LoVo (cell line): ENCODE measurements at places on chromosomes 13 and 19.

- no peak for DNase-seq
Measured at GRCh38 chr19:31511696-31512095, 162.5 kb upstream of the TSHZ3 start.

DNA sequence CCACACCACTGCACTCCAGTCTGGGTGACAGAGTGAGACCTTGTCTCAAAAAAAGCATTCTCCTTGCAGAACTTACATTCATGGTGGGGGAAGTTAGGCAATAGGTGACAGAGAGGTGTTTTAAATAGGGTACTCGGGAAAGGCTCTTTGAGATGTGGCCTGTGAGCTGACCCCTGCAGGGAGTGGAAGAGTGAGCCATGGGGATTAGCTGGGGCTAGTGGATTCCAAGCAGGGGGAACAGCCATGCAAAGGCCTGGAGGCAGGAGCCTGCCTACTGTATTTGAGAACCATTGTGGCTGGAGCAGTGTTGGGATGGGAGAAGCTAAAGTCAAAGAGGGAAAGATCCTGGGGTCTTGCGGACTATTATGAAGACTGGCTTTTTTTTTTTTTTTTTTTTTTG lies 3.9 kb upstream of the DMKN start:
- DNase-seq: no peak

GRCh38 chr13:76636829-76637228 lies 249.4 kb downstream of the KCTD12 start:
- DNase-seq: no peak

DNA sequence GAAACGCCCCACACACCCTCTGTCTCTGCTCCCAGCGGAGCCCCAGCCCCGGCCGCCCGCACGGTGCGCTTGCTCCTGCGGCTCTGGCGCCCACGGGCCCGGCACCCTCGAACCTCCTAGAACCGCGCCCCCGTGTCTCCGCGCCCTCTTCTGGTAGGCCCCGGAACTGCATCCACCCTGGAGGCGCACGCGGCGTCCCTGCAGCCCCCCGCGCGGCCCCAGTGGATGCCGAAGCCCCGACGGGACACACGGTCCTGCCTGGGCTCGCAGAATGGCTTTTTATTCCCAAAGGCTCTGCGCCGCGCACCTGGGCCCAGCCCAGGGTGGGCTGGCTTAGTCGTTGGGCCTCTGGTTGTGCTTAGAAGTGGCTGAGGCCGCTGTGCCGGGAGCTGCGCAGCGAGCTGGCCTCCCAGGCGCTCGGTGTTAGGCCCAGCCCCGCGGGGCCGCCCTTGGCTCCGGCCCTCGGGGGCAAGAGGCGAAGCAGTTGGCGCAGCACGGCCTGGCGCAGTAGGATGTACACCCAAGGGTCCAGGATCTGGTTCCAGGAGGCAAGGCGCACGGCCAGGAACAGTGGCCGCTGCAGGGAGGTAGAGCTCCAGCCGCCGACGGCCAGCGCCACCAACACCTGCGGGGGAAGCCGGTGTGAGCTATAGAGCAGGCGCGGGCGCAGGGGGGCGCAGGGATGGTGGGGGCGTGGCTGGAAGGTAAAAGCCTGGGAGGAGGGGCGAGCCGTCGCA lies 2.8 kb downstream of the PTGER1 start:
- DNase-seq: peak; percentile 29

DNA sequence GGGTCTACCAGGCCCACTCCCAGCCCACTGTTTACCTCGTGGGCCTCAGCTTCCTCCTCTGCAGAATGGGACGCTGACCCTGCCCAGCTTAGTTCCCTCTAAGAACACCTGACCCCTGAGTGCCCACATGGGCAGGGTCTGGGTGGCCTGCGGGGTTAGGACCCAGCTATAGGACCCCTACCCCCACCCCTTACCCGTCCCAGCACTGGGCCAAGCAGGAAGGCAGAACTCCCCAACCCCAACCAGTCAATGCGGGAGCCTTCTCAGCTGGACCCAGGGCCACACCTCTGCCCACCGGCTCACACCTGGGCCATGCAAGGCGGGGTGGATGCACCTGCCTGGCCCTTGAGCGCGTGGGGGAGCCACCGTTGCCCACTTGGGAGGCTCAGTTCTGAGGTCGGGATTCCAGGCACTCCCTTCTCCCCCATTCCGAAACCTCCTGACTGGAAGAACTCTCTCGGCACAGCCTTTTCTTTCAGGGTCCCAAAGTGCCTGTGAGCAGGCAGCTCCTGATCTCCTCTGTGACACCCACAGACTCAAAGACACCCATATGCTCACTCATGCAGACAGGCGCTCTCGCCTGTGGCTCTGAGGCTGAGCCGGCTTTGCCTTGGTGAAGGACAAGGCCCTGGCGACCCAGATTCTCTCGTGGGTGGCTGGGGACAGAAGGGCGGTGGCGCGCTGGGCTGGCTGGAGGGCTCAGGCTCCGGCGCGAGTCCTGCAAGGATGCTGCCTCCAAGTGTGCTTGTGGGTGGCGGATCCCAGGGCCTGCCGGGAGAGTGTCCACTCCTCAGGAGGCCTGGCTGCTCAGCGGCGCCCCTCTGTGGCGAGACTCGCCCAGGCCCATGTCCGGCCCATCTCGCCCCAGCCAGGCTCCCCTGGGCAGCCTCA lies 27.9 kb upstream of the PARP4 start:
- DNase-seq: no peak

GRCh38 chr13:36807616-36808015 lies 11.4 kb upstream of the RFXAP start:
- DNase-seq: no peak

DNA sequence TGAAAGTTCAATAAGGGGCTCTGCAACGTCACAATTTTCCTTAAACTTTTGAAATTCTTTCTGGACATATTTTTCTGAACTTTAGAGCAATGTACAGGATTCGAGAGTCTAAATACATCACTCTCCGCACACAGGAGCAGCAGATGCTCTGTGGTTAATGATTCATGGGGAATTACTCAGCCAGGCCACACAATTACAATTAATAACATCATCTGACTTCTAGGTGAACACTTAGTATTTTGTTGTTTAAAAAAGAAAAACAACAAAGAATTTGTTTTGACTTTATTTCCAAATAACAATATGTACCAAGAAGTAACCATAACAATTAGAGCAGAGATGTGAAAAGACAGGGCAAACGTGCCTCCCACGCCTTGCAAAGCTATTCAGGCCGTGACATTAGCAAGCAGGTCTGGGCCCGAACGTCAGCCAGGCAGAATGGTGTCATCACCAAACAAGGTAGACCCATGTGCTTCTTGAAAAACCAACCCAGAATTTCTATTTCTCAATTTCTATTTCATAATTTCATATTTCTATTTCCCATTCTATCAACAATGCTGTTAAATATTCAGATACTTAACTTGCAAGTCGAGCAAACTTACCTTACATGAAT lies 236.3 kb downstream of the COL4A1 start:
- peak; percentile 7 for DNase-seq

DNA sequence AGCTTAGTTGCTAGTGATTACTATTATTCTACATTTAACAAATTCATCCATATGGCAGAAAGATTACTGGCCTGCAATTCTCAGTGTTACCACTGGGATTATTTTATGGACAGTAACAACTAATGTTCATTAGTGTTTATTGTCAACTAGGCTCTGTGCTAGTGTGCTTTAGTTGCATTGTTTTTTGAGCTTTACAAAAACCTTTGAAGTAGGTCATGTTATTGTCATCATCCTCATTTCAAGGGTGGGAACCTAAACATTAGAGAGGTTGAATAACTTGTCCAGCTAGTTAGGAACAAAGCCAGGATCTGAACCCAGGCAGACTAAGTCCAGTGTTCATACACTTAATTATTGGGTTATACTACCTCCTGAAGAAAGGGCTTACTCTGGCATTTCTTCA lies 27.8 kb upstream of the TDRD3 start:
- no peak for DNase-seq

DNA sequence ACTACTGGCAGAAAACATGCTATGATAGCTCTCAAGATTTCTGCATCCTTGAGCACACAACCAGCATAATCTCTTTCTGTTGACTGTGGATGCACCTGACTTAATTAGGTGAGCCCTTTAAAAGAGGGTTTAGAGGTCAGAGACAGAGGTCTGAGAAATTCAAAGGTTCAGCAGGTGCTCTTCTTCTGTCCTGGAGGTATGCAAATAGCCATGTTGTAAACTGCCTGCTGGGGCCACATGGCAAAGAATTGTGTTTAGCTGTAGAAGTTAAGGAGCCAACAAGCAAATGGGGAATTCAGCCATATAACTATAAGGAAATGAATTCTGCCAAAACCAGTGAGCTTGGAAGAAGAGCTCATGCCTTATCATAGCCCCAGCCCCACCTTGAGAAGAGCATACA lies 11.6 kb upstream of the DCLK1 start:
- no peak for DNase-seq

- DNase-seq: no peak
Measured at GRCh38 chr19:15197275-15197941, 3.4 kb downstream of the NOTCH3 start.

GRCh38 chr13:27359199-27359821 lies 65.1 kb upstream of the GTF3A start:
- peak; percentile 65 for DNase-seq

DNA sequence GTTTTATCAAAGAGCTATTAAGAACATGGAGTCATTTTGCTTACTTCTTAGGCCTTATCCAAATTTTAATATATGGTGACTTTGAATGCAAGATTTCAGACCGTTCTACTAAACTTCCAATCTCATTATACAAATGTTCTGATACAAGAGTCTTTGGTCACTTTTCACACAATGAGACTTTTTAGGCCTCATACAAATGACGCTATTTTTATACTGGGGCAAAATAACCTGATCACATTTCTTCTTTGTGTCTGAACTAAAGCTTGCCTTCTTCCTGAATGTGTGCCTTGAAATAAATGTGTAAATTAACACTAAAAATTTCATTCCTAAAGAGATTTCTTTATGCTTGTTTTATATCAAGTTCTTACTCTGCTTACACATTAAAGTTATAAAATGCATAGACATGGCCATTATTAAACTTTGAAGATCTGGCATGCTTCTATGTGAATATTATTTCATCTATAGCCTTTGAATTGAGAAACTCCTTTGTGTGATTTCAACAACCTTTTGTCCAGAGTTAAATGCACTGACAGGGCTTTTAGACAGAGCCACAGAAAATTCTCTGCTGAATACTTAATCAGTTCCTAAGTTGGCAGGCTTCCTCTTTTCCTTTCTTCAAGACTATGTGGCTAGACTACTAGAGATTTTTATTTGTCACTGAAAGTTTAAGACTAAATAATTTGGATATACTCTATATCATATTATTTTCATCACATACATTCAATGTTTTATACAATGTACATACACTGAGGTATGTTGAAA lies 86.1 kb downstream of the EDNRB start:
- no peak for DNase-seq

- DNase-seq: no peak
Measured at GRCh38 chr19:34082289-34083077, 89.8 kb upstream of the LSM14A start.

DNA sequence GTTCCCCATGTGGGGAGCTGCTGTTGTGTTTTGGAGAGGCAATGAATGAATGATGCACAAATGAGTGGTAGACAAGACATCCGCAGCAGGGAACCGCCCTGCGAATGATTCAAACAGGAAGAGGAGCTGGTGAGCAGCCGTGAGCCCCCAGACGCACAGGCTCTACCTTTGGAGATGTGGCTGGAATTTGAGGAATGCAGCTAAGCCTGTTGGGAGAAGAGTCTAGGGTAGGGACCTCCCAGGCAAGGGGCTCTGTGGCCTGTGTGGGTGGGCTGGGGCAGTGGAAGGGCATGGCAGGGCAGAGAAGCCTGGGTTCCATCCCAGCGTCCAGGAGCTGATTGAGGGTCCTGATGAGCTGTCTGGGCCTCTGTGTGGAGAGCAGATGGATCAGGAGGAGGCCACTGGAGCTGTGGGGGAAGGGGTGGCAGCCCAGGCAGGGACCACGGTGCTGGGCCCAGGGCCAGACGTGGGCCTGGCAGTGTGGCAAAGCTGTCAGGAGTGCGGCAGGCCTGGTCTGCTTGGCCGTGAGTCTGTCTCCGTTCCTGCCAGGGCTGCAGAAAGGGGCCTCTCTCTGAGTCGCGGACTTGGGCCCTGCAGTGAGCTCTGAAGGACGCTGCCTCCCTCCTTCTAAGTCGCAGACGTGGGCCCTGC lies 41.8 kb upstream of the DCUN1D2 start:
- DNase-seq: no peak

- DNase-seq: no peak
Measured at GRCh38 chr19:18503971-18504885, 17.6 kb downstream of the ELL start.

- no peak for DNase-seq
Measured at GRCh38 chr19:32880622-32881021, 11.1 kb upstream of the SLC7A9 start.

DNA sequence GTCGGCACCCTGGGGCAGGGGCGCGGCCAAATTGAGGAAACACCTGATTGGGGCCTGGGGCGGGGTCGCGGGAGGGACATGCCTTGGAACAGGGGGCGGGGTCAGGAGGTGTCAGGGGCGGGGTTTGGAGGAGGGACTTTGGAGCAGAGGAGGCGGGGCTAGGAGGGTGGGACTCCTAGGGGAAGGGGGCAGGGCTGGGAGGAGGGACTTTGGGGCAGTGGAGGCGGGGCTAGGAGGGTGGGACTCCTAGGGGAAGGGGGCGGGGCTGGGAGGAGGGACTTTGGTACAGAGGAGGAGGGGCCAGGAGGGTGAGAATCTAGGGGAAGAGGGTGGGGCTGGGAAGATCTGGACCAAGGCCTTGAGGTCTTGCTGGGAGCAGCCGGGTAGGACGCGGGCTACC lies 21.9 kb downstream of the GRIN2D start:
- peak; percentile 29 for DNase-seq

DNA sequence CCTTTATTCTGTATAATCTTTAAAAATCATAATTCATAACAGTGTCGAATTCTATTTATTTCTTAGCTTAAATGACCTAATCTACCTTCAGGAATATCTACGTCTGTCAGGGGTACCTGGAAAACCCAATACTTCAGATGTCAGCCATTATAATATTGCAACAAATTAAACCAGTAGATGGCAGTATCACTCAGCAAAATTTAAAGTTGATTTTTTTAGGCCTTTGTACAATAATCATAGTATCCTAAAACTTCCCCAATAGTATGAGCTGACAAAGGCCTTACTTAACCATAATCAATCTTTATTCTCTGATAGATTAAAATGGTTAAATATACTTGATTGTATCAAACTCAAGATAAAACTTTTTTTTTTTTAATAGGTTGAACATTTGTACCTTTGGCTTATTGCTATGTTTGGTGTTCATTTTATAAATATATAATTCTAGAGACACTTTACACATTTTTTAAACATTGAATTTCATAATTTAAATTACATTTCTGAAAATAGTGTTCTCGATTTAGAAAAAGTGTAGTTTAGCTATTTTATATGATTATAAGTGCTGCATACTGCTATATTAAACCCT lies 830.2 kb upstream of the SPRY2 start:
- DNase-seq: peak; percentile 40

- no peak for DNase-seq
Measured at GRCh38 chr13:94710065-94710781, 2.1 kb downstream of the SOX21 start.

- DNase-seq: no peak
Measured at GRCh38 chr13:49315036-49315565, 67.4 kb downstream of the CDADC1 start.

DNA sequence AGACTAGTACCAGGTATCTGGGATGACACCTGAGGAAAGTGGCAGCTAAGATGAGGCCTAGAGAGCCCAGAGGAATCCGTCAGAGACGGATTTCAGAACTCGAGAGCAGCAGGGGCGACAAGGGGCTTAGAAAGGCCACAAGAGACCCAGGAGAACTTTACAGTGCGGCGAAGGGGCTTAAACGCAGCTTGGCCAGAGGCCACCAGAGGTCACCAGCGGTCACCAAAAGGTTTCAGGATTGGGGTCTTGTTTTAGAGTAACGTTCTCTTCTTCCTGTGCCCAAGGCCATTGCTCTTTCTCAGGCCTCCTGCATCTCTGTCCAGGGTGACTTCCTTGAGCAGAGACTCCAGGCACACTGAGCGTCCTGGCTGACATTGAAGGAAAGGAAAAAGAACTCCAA lies 2.2 kb downstream of the ZSCAN22 start:
- no peak for DNase-seq
